Stimulated activated CD8-positive, alpha-beta memory T cell treated with anti-CD3 and anti-CD28 coated beads, Interleukin-7, amount 100 ng/mL, for 1 hour (primary cell): ENCODE measurements at places on chromosomes 7 and 10.

DNA sequence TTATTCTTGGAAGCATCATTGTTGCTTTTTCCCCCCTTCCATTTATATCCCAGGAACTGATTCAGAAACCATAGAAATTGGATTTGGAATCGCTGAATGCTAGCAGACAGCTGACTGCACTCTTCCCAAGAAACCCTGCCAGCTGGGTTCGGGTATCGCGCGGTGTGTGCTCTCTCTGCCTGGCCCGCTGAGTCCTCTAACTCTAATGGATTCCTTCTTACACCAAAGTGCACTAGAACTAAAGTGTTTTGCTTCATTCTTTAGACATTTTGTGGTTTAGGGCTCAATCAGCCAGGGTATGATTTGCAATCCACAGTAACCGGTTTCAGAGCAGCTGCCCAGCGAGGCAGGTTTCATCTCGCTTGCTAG is 92.2 kb downstream of the EGFR start:
- no peak for DNase-seq

GRCh38 chr7:158568974-158569857 is 18.4 kb downstream of the PTPRN2 start:
- no peak for DNase-seq

DNA sequence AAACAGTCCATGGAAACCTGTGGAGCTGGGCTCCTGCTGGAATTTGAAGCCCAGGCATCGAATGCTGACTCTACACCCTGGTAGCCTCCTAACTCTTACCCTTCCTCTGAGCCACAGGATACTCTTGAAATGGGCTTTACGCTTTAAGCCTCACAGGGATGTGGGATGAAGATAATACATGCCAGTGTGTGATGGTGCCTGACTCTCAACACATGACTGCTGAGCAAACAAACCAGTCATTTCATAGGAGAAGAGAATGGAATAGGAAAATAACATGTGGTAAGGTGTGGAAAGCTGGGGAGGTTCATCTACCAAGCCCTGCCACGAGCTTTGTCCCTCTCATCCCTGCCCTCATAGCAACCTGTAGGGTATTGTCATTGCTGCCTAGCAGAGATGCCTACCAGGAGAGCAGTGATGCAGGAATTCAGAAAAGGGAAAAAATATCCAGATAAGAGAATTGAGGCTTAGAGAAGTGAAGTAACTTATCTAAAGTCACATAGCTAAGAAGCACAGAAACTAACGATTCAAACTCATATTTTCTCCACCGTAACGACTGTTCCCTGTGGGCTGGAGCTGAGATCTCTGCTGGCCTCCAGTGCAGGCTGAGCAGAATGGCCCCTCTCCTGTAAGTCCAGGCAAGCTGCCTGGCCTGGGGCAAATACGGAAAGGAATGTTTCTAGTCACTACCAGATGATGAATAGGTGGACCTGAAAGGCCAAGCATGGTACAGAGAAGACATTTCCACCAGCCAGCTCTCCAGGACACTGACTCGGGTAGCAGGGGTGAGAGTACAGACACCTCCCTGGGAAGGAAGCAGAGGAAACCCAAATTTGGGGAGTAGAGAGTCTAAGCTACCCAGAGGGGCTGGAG is 90.2 kb upstream of the DUSP5 start:
- no peak for DNase-seq

- DNase-seq: no peak
Observed at GRCh38 chr7:158324397-158325360, 262.9 kb downstream of the PTPRN2 start.

GRCh38 chr7:409339-410281 is 110.0 kb downstream of the PDGFA start:
- DNase-seq: no peak

- DNase-seq: no peak
Observed at GRCh38 chr10:104074505-104074904, 11.2 kb downstream of the COL17A1 start.

DNA sequence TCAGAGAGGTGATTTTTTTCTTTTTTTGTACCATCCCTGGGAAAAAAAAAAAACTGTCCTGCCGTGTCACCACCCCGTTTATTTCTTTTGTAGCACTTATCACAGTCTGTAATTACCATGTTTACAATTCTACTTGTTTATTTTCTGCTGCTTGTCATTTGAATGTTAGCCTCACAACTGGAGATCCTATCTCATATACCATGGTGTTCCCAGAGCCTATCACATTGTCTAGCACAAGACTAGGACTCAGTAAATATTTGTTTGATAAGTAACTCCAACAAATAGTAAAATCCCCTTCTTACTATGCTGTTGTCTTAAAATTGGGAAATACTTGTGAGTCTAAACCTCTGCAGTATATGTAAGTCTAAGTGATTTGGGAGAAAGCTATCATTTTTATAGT is 36.0 kb downstream of the MKLN1 start:
- DNase-seq: no peak

GRCh38 chr10:101110856-101111523 is 20.1 kb upstream of the TLX1 start:
- no peak for DNase-seq

DNA sequence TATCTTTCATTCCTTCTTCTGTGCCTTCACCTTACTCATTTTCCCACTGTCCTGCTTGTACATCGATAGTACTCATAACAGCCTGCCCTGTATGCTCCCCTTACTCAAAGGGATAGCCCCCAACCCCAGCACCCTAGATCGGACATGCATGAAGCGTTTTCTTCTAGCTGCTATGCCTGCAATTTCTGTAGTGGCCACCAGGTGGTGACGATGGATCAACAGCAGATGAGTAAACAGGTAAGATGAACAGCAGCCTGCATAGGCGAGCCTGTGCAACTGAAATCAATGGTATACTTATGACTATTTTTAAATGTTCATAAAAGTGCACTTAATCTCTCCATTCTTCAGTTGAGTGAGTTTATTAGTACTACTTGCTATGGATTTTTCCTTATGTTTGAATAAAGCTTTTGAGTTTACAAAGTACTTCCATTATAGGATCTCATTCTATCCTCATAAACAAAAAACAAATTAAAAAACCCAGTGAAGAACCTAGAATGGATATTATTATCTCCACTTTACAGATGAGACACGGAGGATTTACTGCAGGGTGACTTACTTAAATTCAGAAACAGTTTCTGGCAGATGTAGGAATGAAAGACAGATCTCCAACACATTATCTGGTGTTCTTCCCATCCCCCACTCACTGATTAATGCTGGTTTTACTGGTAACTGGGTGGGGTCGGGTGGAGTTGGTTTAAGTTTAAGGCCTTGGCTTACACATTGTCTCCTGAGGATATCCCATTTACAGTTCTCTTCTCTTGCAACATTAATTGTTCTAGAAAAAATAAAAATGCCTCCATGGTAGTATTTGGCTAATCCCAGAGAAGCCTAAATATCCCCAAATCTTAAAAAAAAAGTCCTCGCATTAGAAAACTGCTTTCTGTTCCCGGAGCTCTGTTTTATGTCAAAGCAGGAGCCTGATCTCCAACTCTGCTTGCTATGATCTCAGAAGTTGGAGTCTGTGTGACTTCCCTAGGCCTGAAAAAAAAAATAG is 222.1 kb downstream of the GLI3 start:
- no peak for DNase-seq

GRCh38 chr7:50085344-50085743 is 7.7 kb downstream of the ZPBP start:
- no peak for DNase-seq

GRCh38 chr10:19347621-19348020 is 299.0 kb downstream of the MALRD1 start:
- DNase-seq: no peak

DNA sequence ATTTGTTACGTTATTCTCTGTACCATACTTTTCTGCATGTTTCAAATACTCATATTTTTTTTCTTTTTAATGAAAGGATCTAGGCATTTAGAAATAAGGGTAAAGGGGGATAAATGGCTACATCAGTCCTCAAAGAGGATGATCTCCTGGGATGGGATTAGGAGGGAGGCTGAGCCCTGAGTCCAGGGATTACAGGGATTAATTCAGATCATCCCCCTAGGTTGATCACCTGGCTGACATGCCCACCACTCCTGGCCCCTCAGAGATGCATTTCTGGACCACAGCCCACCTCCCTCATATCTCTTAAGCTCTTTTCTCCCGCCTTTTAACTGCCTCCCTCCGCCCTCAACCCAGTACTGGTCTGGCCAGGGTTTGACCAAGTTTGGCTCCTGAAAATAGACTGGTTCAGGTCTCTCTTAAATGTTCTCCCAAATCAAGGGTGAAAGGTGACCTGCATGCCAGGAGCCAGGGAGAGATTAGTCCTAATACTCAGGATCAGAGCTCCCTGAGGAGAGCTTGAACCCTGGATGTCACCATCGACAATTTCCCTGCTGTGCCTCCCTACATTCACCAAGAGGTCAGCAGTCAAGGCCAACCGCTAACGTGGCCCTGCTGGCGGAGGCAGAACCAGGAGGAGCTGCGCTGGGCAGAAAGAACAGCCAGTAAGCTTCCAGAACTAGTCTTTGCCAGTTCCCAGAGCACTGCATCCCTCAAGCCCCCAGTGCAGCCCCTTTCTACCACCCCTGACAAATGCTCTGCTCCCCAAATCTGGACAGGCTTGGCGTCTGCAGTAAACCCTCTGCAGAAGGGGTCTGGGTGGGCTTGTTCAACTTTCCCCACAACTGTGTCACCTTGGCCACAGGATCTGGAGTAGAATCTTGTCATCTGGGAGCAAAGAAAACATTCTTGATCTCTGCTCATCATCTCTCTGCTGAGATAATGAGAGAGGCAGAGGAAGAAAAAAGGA is 3.0 kb upstream of the CCDC136 start:
- no peak for DNase-seq

GRCh38 chr10:110415809-110416208 is 81.9 kb upstream of the DUSP5 start:
- DNase-seq: no peak

DNA sequence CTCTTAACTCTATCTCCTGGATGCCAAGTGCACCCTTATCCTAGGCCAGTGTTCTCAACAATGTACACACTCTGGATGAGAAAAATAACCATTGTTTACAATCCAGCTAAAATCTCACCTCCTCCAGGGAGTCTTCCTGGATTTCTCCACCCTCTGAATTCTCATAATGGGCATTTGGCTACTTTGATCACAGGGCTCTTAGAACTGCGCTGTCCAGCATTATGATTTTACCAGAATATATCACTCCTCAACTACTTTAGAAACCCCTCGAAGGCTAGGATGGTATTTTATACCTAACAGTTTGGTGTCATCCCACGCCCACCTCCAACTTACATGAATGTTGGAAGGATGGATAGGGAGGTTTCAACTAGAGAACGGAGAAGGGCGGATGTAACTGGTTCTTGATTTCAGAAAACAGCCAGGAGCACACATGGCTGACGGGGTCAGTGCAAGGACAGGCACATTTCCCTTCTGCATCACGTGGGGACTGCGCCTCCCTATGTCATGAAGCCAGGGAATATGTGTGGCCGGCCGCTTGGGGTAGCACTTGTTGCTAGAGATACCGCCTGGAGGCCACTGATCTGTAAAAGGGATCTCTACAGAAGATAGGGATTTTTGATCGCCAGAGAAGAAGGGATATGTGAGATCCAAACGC is 1.2 kb upstream of the ATP6V0E2 start:
- no peak for DNase-seq

DNA sequence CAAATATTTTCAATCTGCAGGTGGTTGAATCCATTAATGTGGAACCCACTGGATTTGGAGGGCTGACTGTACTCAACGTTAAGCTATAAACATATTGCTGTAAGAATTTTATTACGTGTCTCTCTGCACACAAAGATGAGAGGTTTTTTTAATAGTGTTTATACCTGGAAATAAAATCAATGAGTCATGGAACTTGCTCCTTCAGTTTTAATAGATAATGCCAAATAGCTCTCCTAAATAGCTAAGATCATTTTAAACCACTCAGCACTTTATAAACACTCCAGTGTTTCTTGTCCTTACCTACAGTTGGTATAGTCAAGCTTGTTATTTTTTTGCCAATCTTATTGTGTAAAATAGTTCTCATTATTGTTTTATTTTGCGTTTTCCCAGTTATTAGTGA is 455.6 kb upstream of the FZD8 start:
- DNase-seq: no peak

GRCh38 chr7:129461809-129462208 is 27.6 kb downstream of the STRIP2 start:
- no peak for DNase-seq

GRCh38 chr7:130365511-130366441 is 14.5 kb upstream of the CPA1 start:
- DNase-seq: no peak

- DNase-seq: no peak
Observed at GRCh38 chr10:125201791-125202622, 41.6 kb upstream of the CTBP2 start.

GRCh38 chr10:85407088-85407487 is 959.5 kb downstream of the GRID1 start:
- no peak for DNase-seq

GRCh38 chr10:92696606-92697383 is 7.0 kb downstream of the HHEX start:
- DNase-seq: no peak

DNA sequence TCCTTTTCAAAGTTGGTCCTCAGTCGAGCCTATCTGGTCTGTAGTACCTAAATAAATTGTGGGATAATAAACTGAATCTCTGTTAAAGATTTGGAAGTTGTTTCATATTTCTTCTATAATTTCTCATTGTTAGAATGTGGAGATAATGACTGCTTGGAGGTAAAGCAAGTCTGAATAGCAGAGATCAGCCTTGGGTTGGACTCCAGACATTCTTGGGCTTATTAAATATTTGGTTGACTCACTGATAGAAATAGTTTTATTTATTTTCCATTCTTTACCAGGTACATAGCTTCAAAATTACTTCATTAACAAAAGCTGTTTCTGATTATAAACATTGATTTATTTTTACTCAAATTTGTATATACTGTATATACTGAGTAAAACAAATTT is 34.3 kb downstream of the TPST1 start:
- no peak for DNase-seq

DNA sequence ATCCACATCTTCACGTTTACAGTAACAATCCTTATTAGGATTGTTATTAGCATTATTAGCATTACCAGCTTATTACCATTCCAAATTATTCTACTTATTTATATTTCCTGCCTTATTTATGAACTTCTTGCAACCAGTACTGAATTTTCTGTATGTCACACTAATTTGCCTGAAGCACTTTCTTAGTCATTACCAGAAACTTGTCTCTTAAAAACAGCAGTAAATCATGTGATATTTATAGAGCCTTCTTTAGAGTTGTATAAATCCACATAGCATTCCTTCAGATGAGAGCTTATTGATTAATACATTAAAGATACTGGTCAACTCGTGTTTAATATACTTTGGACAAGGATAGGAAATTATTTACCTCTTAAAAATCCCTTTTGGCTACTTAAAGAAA is 618.6 kb downstream of the SUGCT start:
- no peak for DNase-seq
